Stimulated activated CD8-positive, alpha-beta memory T cell treated with anti-CD3 and anti-CD28 coated beads, Interleukin-4, amount 100 ng/mL, for 1 hour (primary cell): ENCODE measurements at places on chromosomes 7 and 10.

DNA sequence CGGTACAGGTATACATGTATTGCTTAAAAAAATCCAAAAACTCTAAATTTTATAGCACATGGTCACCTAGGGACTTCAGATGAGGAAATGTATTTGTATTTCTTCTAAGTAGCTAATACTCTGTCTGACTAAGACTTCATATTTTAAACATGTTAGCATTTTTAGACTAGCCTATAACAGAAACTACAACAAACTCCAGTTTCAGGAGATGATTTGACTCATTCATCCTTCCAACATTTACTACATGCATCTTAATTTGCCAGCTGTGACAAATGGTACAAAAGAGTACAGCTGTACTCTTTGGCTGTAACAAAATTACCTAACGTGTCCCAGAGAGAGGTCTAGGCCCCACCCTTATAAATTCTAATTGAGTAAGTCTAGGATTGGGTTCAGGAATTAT is 22.2 kb downstream of the TMEM209 start:
- no peak for DNase-seq

- no peak for DNase-seq
These were observed 644 bp downstream of the SORBS1 start for GRCh38 chr10:95560278-95561176.

- DNase-seq: no peak
These were observed 116.1 kb downstream of the TPST1 start for GRCh38 chr7:66321283-66321682.

DNA sequence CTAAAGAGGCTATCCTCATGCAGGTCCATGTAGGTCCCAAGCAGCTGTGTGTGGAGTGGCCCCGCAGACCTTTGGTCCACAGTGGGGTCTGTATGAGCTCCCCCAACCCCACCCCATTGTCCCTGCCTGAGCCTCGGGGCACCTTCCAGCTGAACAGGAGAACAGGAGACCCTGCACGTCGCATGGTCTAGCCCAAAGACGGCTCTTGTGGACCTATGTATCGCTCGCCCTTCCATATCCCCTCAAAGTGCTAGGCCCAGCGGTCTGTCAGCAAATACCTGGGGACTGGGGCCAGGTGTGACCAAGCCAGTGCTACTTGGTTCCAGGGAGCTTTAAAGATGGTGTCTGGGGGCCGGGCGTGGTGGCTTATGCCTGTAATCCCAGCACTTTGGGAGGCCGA is 43.0 kb downstream of the OAT start:
- no peak for DNase-seq

GRCh38 chr10:44190541-44190940 is 194.4 kb downstream of the CXCL12 start:
- no peak for DNase-seq

DNA sequence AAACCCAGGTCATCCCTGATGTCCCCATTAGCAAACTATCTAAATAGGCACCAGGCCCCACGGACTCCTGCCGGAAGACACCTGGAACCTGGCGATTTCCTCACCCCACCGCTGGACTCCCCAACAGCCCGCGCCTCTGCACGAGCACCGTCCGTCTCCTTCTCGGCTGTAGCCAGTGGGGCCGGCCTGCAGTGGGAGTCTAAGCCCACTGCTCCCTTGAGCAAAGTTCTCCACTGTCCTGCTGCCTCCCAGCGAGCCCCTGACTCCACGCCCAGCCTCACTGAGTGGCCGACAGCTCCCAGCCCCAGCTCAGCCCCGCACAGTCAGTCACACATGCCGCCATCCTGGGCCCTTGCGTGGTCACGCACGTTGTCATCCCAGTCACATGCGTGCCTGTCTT is 211.3 kb upstream of the PPP2R2D start:
- no peak for DNase-seq

- DNase-seq: no peak
These were observed 66.5 kb downstream of the MAP3K8 start for GRCh38 chr10:30500534-30500933.

GRCh38 chr7:44415510-44415909 is 74.9 kb downstream of the NUDCD3 start:
- DNase-seq: no peak

GRCh38 chr7:66257481-66257880 is 52.3 kb downstream of the TPST1 start:
- DNase-seq: no peak

DNA sequence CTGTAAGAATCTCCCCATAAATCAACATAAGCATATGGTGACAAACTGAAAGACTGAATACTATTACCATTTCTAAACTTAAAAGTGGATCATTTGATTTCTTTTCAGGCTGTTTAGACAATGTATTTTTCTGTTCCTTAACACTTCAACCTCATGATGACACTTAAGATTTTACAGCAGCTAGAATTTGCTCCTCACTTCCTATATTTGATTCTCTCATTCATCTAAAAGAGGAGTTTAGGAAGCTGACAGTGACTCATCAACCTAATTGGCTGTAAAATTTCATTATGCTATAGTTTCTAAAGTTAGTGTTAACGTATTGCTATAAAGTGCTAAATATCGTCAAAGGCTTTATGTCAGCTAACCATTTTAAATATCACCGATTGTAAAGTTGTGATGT is 478.7 kb downstream of the GRM8 start:
- no peak for DNase-seq

- no peak for DNase-seq
These were observed 24.0 kb downstream of the SEPTIN14 start for GRCh38 chr7:55838595-55838994.

GRCh38 chr7:141221007-141221612 is 147.2 kb downstream of the TMEM178B start:
- no peak for DNase-seq

GRCh38 chr7:54883576-54883975 is 124.6 kb upstream of the SEC61G start:
- DNase-seq: no peak

DNA sequence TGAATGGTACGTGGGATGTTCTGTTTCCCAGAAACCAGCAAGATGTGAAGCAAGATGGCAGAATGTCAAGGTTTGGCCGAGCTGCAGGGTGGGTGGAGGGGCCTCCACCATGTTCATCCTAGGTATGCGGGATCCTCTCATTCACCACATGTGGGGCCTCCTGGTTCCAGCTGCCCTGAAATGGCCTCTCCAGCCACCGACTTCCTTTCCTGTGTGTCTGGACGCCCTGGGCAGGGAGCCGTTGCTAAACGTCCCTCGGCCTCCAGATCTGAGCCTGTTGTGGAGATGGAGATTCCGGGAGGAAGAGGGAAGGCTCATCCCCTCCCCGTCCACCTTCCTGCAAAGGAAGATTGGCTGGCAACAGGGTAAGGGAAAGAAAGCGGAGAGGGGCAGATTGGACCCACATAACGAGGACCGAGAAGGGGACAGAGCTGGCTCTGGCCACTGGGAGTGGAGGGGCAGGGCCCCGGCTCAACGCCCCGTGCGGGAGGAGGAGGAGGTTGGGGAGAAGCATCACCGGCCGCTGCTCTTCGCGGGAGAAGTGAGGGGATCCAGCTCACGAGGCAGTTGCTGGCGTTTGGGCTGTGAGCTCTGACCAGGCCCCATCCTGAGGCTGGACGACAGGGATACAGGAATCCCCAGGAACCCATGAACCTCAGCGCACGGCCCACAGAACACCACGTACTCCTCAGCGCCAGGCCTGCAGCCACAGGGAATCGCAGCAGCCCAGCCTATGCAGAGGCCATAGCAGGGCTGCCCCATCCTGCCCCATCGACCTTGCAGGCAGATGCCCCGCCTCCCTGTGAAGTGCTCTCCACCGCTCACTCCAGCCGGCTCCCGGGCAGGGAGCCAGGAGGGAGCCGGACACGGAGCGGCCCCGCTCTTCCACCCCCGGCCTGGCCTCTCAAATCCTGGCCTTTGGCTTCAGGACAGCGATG is 98.3 kb downstream of the FOXL3 start:
- no peak for DNase-seq

GRCh38 chr10:95850791-95851190 is 57.0 kb upstream of the CC2D2B start:
- DNase-seq: no peak

- DNase-seq: no peak
These were observed 983 bp downstream of the FZD8 start for GRCh38 chr10:35640951-35641675.

GRCh38 chr10:49134327-49134726 is 506 bp upstream of the FAM170B start:
- no peak for DNase-seq
